HS-27A (cell line): ENCODE measurements at places on chromosomes 5 and 9.

DNA sequence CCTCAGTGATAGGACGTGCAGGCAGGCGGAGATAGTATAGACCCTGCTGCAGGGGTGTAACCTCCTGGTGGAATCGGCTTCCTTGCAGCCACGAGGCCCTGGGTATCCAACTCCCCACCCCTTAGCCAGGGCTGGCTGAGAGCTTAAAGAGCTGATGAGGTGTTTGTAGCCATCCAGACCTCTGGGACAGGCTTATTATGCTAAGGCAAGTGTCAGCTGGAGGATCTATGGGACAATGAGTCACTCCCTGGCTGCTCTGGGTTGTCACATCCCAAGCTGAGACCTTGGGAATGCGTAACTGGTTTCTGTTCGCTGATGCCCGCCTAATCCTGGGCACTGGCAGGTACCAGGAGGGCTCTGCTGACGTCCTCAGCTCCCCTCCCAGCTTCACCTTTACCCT, 38.9 kb downstream of the DAB2IP start:
- DNase-seq, result no peak

GRCh38 chr9:76608575-76609273, 149.7 kb downstream of the GCNT1 start:
- no peak for DNase-seq

DNA sequence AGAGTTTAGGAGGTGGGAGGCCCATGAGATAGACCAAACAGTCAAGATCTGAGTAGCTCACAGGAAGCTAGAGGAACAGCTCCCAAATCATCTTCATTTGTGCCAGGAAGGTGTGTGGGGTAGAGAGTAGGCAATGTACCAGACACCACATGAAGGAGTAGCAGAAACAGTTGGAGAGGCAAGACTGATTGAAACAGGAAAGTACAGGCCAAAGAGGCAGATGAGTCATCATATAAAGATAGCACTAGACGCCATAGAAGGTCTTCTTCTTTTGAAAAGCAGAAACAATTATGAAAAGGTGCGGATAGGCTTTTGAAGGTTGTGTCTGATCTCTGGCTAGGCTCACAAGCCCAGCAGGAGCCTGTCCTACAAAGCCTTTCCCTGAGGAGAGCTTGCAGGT, 62.7 kb upstream of the PALM2AKAP2 start:
- DNase-seq, result no peak

DNA sequence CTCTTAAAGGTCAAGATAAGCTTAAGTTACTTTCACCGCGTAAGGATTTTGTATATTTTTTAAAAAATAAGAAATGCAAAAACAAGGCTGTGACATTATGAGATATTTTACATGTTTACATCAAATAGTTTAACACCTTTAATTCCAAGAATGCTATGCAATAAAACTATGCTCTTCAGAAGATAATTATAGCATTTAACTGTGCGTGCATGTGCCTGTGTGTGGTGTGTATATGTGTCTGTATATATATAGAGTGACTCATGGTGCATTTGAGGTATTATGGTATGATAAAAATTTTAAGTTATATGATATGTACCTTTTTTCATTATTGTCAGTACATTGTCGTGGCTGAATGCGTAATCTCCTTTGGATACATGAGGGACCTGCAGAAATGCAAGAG, 539.3 kb downstream of the PDE4D start:
- DNase-seq, result no peak

DNA sequence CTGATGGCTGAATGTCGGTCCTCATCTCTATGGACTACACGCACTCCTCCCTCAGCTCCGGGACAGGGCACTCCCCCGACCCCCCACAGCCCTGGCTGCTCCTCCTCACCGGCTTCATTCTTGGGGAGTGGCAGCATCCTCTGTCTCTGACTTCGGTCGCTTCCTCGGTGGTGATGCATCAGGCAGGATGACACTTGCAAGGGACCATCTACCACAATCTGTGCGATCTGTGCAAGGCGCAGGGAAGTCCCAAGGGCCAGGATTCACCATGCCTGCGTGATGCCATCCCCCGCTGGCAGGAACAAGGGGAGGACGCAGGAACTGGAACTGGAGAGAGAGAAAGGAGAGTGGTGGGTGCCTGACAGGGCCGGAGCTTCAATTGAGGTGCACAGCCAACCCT, 2.2 kb upstream of the CACNA1B start:
- no peak for DNase-seq

GRCh38 chr5:175107865-175108264, 336.1 kb downstream of the DRD1 start:
- DNase-seq, result no peak

GRCh38 chr9:133979921-133980863, 11.9 kb downstream of the VAV2 start:
- DNase-seq, result no peak

GRCh38 chr5:55773057-55773456, 35.2 kb downstream of the DDX4 start:
- DNase-seq, result no peak

- DNase-seq, result no peak
Measured at GRCh38 chr9:34059281-34059680, 10.6 kb upstream of the UBAP2 start.

- DNase-seq, result no peak
Measured at GRCh38 chr5:35012796-35013195, 35.0 kb downstream of the AGXT2 start.

DNA sequence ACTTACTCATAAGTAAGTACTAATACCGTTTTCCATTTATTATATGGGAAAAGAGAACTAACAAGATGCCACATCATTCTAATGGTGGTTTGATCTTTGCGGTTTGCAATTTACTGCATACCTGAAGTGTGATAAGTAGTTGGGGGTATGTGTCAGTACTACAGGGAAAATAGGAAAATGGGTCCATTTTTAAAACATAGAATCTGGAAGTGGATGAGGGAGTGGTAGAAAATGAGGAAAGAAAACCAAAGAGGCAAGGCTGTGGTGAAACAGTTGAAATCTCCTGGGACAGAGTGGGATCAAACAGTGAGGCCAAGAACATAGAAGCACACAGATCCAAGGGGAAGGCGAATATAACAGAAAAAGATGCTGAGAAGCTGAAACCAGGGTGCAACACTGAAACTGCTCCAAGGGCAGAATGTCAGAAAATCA, 6.7 kb downstream of the ADAMTSL1 start:
- no peak for DNase-seq

DNA sequence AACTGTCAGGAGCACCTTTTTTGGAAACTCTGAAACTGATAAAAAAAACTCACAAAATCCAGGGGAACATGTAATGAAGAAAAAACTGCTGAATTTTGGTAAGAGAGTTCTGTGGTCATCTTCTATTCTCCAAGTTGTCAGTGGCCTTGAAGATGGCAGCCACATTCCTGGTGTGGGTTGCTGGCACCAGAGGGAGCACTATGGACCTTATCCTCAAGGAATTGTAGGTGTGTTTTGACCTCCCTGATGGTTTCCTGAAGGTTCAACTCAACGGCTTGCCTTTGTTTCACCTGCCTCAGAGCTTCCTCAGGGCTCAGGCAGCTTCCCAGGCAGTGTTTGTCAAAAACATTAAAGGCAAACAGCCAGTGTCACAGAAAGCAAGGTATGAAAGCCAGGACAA, 2.2 kb upstream of the SLC38A9 start:
- DNase-seq, result no peak

GRCh38 chr5:16539169-16539666, 73.6 kb upstream of the ZNF622 start:
- peak; percentile 51 for DNase-seq

GRCh38 chr5:56313004-56313531, 79.9 kb upstream of the ANKRD55 start:
- no peak for DNase-seq

DNA sequence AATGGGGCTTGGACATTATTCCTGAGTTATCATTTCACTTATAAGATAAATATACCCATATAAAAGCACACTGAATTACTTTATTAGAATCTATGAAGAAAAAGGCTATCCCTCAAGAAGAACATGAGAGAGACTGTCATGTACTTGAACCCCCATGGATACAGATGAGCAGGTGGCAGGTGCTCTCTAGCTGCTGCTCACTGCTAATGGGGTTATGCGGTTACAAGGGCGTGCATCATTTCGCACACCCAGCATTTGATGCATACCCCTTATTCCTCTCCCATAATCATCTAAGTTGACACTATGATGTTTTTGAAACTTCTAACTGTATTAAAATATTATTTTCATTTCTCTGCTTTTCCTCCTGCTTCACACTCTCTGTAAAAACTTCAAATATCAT, 16.4 kb downstream of the ITK start:
- no peak for DNase-seq

DNA sequence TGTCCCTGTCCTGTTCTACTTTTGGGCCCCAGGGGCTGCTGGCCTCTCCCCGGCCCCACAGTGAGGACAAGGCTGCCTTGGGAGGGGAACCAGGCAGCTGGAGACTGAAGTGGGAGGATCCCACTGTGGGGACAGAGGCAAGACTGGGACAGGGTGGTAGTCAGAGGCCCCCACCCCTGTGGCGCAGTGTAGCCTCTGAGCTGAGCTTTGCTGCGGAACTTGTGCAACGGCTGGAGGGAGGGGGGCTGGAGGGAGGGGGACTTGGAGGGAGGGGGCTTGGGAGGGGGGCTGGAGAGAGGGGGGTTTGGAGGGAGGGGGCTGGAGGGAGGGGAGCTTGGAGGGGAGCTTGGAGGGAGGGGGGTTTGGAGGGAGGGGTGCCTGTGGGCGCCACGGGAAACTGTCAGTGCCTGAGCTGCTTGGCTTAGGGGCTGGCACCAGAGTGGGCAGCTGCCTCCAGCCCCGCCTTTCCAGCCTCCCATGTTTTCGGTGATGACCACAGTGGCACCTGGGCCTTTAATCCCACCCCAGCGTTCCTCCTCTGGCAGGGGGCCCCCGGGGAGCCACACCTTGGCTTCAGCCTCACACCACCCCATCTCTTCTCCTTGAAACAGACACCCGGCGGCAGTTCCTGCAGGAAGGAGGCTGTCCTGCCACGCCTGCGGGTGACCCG, 2.3 kb upstream of the FUT7 start:
- DNase-seq, result no peak

DNA sequence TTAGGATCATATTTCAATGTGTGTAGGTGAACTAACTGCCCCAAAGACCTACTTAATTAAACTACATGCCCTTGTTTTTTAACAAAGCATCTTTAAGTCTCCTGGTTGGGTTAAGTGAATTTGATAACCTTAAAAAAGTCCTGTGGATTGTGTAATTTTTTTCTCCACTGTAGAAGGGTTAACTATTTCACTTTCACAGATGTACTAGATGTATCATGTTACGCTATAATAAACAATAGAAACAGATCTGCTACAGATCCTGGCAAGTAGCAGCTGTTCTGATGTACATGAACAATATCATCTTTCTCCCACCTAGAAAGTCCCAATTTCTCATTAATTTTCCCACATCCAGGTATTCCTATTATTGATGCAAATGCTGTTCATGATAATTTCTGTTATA, 18.9 kb downstream of the KIF24 start:
- DNase-seq, result no peak

DNA sequence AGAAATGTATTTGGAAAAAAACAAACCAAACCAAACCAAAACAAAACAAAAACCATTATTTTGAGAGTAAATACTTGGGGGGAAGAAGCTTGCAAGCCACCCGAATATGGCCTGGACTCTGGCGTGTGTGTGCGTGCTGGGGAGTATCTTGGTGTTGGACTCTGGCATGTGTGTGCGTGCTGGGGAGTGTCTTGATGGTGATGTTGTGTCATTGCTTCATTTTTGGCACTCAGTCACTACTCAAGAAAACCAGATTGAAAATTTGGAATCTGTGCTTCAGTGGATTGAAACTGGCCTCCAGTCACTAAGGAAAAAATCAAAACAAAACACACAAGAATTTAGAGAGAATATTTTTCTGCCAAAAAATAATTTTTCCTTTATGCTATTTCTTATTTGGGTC, 76.1 kb downstream of the ARRDC3 start:
- no peak for DNase-seq

- no peak for DNase-seq
Measured at GRCh38 chr5:10445352-10445751, 3.7 kb downstream of the ROPN1L start.

GRCh38 chr5:138018849-138019248, 14.0 kb downstream of the FAM13B start:
- no peak for DNase-seq

GRCh38 chr5:177447066-177447610, 524 bp downstream of the PRR7 start:
- DNase-seq, result no peak
